ENCODE measurements at places on chromosomes 7 and 10.
A peak's percentile ranks its signal among the peaks of the same experiment; 100 is the strongest.

DNA sequence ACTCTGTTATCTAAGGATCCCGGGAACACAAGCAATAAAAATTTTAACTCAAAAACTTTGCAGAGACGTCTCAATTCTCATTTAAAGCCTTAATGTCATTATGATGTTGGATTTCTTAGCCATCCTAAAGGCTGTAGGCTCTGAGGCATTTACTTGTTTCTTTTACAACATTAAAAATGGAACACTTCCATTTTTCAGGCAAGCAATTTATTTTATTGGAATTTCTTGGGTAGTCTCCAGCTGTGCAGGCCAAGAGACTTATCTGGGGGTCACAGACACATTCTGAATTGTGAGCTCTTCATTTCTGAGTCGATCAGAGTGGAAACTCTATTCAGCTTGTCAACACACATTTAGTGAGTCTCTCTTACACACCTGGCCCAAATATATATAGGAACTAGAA lies 48.0 kb upstream of the KIF5B start:
- no peak for DNase-seq

GRCh38 chr10:120375666-120376065 lies 81.4 kb upstream of the PLPP4 start:
- DNase-seq, result no peak

GRCh38 chr7:126450269-126450671 lies 802.5 kb downstream of the GRM8 start:
- DNase-seq, result no peak

DNA sequence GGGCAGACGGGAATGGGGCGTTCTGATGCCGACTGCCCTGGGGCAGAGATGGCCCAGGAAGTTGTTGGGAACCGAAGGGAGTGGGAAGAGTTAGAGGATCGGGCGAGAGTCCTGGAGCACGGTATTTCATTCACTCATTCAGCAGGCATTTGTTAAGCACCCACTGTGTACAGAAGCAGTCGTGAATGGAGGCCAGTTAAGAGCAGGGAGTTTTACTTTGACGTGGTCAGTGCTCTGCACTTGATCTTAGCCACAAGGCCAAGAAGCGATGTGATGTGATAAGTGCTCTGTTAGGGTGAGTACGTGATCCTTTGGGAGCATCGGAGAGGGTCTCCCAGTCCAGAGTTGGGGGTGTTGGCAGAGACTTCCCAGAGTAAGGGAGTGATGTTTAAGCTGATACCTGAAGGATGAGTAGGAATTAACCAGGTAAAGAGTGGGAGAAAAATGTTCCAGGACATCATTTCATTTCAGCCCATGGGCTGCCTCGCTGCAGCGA lies 890 bp downstream of the ZFYVE27 start:
- no peak for DNase-seq

GRCh38 chr10:11539191-11539868 lies 72.1 kb downstream of the USP6NL start:
- DNase-seq, result peak; percentile 41

GRCh38 chr10:23530079-23530478 lies 91.2 kb downstream of the OTUD1 start:
- DNase-seq, result no peak

- no peak for DNase-seq
Observed at GRCh38 chr10:84563868-84564267, 235.5 kb downstream of the CCSER2 start.

GRCh38 chr7:155739538-155740143 lies 72.6 kb downstream of the SHH start:
- no peak for DNase-seq

DNA sequence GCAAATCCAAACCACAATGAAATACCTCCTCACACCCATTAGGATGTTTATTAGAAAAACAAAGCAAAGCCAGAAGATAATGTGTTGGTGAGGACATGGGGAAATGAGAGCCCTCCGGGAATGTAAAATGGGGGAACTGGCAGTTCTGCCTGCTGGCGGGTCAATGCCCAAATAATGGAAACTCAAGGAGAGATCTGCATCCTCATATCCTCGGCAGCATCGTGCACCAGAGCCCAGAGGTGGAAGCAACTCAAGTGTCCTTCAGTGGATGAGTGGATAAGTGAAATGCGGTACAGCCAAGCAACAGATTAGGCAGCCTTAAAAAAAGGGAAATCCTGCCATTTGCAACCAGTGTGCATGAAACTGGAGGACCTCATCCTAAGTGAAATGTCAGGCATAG lies 325.2 kb downstream of the WDR37 start:
- no peak for DNase-seq

DNA sequence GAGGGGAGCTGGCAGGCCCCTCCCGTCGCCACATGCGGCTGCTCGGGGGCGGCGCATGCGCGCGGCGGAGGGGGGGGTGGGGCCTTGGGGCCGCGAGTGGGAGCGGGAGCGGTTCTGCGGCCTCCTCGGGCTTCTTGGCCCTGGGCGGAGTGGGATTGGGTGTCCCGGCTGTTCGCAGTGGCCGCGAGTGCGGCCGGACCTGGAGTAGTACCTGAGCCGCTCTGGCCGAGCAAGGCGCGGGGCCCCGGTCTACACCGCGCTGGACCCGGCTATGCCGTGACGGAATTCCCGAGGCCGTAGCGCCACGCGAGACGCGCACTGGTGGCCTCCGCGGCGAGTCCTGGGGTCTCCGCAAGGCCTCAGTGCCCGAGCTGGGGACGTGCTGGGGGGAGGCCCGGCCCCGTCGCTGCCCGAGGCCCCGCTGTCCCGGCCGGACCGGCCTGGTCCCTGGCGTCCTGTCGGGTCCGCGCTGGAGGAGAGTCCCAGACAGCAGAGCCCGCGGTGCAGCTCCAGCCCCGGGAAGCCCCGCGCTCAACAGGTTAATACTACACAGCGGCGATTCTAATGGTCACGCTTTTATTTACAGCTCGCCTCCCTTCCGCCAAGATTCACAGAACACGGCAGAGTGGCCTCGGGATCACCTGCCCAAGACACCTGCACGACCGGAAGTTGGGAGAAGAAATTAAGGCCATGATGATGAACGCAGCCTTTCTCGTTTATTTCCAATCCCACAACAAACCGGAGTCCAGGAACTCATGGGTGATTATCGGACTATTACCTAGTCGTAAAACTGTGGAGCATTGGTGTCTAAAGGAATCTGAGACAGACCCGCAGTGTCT lies 671 bp upstream of the PAXIP1 start:
- DNase-seq, result no peak

DNA sequence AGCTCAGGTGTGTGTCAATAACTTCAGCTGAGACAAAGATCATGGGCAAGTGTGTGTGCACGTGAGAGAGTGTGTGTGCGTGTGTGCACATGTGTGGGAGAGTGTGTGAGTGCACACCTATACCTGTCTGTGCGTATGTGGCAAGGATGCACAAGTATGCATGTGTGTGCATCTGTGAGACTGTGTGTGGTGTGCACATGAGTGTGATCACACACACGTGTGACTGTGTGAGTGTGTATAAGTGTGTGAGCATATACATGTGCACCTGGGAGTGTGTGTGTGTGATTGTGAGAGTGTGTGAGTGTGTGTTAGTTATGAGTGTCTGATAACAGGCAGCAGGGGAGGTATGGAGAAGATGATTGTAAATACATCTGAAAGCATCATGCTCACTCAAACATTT lies 657.3 kb upstream of the PFKP start:
- DNase-seq, result no peak

GRCh38 chr7:82419200-82419599 lies 24.4 kb downstream of the CACNA2D1 start:
- DNase-seq, result no peak

DNA sequence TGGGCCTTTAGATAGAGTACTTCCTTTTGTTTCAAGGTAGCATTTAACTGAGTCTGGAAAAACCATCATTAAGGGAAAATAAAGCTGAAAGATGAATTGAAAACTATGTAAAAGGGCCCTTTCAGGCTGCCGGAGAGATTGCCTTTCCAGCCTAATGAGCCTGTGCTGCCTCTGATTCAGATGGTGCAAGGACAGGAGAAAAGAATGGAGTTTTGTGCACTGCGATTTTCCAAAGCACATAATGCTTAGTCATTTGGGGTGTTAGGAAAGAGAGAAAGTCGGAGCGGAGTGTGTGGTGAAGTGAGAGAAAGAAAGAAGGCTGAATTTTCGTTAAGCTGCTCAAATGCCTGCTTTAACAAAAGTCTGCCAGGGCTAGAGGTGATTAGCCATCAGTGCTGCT lies 259.7 kb downstream of the PAXIP1 start:
- DNase-seq, result no peak

- DNase-seq, result no peak
Observed at GRCh38 chr7:6133249-6133648, 102.1 kb downstream of the ANKRD61 start.

GRCh38 chr7:155258226-155258560 lies 39.5 kb upstream of the INSIG1 start:
- DNase-seq, result no peak

DNA sequence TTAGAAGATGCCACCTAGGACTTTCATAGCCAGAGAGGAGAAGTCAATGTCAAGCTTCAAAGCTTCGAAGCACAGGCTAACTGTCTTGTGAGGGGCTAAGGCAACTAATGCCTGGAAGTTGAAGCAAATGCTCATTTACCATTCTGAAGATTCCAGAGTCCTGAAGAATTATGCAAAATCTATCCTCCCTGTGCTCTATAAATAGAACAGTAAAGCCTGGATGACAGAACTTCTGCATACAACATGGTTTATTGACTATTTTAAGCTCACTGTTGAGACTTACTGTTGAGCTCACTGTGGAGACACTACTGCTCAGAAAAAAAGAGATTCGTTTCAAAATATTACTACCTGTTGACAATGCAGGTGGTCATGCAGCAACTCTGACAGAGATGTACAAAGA lies 28.6 kb downstream of the TNS3 start:
- DNase-seq, result no peak

GRCh38 chr7:80661729-80662128 lies 23.3 kb downstream of the CD36 start:
- no peak for DNase-seq

GRCh38 chr7:132511387-132511786 lies 64.9 kb downstream of the PLXNA4 start:
- DNase-seq, result no peak

- DNase-seq, result no peak
Observed at GRCh38 chr7:33195264-33195663, 65.9 kb downstream of the BBS9 start.

DNA sequence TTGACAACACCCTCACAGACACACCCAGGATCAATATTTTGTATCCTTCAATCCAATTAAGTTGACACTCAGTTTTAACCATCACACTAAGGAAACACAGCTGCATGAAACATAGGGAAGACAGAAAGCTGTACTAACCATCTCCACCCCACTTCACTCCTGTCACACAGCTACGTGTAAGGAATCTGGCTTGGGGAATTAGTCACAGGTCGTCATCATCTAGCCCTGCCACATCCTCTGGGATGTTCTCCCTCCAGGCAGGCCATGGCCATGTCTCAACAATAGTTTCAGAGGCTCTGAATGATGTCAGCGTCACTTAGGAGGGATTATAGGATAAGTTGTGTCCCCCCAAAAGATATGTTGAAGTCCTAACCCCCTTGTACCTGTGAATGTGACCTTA lies 10.8 kb upstream of the SEMA3C start:
- no peak for DNase-seq

- DNase-seq, result no peak
Observed at GRCh38 chr7:48438206-48438605, 266.9 kb downstream of the ABCA13 start.

DNA sequence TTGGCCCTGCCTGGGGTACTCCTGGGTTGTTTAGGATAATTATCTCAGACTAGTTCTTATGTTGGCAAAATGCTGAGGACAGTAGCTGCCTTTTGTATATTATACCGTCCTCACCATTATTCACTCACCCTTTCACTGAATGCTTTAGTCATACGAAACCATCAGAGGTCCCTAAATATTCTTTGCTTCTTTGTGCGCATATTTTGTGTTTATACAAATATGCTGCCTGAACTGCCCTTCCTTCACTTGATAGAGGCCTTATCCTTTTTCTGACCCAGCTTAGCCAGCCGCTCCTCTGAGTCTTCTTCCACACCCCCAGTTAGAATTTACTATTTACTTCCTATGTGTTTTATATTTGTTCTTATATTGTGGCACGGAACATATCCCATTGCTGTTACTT lies 70.2 kb upstream of the OSBPL3 start:
- no peak for DNase-seq

- DNase-seq, result no peak
Observed at GRCh38 chr7:159227433-159227832, 82.8 kb upstream of the VIPR2 start.

DNA sequence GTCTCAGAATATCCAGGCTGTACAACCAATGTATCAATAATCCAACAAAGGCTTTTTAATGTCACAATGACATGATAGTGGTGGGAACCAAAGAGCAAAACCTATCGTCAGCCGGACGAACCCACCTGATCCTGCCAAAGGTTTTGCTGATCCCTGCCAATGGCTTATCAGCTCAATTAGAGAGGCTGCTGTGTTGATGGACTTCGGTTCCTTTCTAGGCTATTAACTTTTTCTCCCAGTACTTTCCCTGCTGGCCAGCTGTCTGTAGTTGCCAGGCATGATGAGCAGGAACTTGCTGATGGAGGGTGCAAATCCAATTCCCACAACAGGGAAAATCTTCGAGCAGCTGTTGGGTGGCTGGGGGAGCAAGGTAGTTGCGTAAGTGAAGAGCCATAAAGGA lies 2.4 kb downstream of the LMOD2 start:
- DNase-seq, result no peak

DNA sequence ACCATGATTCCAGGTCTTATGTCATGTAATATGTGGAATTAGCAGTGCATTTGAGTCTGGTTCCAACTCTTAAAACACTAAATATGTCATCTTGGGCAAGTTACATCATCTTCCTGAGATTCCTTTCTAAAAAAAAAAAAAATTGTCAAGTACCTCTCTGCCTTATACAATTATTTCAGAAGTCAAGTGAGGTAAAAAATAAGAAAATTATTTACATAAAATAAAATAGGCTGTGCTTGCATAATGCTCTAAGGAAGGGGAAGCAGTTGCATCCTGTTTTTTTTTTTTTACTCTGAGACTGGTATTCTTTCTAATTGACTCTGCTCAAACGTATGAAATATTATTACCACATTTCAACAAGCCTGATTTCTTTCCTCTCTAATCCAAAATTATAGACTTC lies 55.1 kb upstream of the SEMA3A start:
- no peak for DNase-seq

- DNase-seq, result no peak
Observed at GRCh38 chr7:45588466-45588865, 14.3 kb downstream of the ADCY1 start.

DNA sequence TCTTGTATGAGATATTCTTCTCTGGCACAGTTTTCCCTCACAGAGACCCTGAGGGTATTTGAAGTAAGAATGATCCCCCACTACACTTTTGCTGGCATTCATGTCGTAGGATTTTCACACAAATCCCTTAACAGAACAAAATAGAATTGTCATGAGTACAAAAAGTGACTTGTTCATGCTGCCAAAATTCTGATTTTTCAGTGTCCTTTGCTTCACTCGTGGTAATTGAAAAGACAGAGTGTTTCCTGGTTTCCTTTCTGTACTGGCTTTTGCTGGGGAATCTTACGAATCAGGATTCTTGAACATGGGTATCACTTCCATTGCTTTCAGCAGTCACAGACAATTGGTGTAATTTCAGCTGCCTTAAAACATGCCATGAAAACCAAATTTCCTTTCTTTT lies 756.3 kb downstream of the REEP3 start:
- DNase-seq, result no peak
